A549 treated with ZK216348 at 1 μM for 4 hours (cell line): ENCODE measurements at places on chromosomes 5 and 9. TPM values are rescaled to one million over a fixed set of nuclear protein-coding genes. Genes with fewer than 3 reads are reported as not detected.

PRR7 gene
- total RNA-seq, result 12.4 to 41.6 TPM (median 34.4 TPM) in 5 replicates

AQP7 gene
- total RNA-seq, result 0.36 to 0.95 TPM (median 0.47 TPM) in 5 replicates

IFNB1 gene
- not detected in 5 replicates for total RNA-seq

MLANA gene
- total RNA-seq, result not detected in 5 replicates

LEAP2 gene
- 0.58 to 1.4 TPM (median 1.0 TPM) in 5 replicates for total RNA-seq

C1QTNF2 gene
- total RNA-seq, result 0.09 to 0.29 TPM (median 0.18 TPM) in 4 of 5 replicates, not detected in the other

PCDHGB4 gene
- 0.74 to 1.1 TPM (median 0.90 TPM) in 5 replicates for total RNA-seq

RELL2 gene
- total RNA-seq, result 2.2 to 5.2 TPM (median 3.9 TPM) in 5 replicates

SLC34A3 gene
- total RNA-seq, result 0.13 to 0.19 TPM in 2 of 5 replicates, not detected in the others

PCSK5 gene
- 0.74 to 1.3 TPM (median 0.93 TPM) in 5 replicates for total RNA-seq

GGTA1 gene
- not detected in 5 replicates for total RNA-seq

PCDHB13 gene
- total RNA-seq, result 0.06 to 0.20 TPM (median 0.08 TPM) in 4 of 5 replicates, not detected in the other

NUTM2F gene
- not detected in 5 replicates for total RNA-seq

ADAMTS16 gene
- 1.3 to 2.3 TPM (median 1.4 TPM) in 5 replicates for total RNA-seq

MTAP gene
- total RNA-seq, result 2.7 to 33.3 TPM (median 5.1 TPM) in 5 replicates

GAS1 gene
- 0.08 to 0.22 TPM (median 0.16 TPM) in 4 of 5 replicates, not detected in the other for total RNA-seq

OTP gene
- 0.07 to 0.16 TPM (median 0.11 TPM) in 5 replicates for total RNA-seq

PCDHA13 gene
- 0.06 to 0.11 TPM (median 0.08 TPM) in 3 of 5 replicates, not detected in the others for total RNA-seq

QRFP gene
- total RNA-seq, result not detected in 5 replicates

GTF3C4 gene
- total RNA-seq, result 15.2 to 20.9 TPM (median 17.4 TPM) in 5 replicates

ARRDC1 gene
- 26.9 to 54.5 TPM (median 45.5 TPM) in 5 replicates for total RNA-seq

TNFAIP8 gene
- 13.0 to 30.1 TPM (median 17.8 TPM) in 5 replicates for total RNA-seq

TAS2R1 gene
- not detected in 5 replicates for total RNA-seq

CCDC171 gene
- total RNA-seq, result 0.31 to 0.59 TPM (median 0.36 TPM) in 5 replicates

CARD6 gene
- 3.2 to 4.2 TPM (median 3.7 TPM) in 5 replicates for total RNA-seq

SOWAHA gene
- total RNA-seq, result 0.06 to 0.12 TPM (median 0.11 TPM) in 5 replicates

DMRT3 gene
- not detected in 5 replicates for total RNA-seq

HSD17B4 gene
- total RNA-seq, result 56.7 to 80.0 TPM (median 72.7 TPM) in 5 replicates

NMUR2 gene
- 0.11 to 0.13 TPM (median 0.11 TPM) in 4 of 5 replicates, not detected in the other for total RNA-seq

CCDC192 gene
- total RNA-seq, result not detected in 5 replicates

CPLANE1 gene
- total RNA-seq, result 2.9 to 5.2 TPM (median 4.8 TPM) in 5 replicates

BARHL1 gene
- not detected in 5 replicates for total RNA-seq

PPP1R26 gene
- total RNA-seq, result 10.5 to 21.5 TPM (median 20.0 TPM) in 5 replicates

UHRF2 gene
- total RNA-seq, result 19.9 to 33.7 TPM (median 33.5 TPM) in 5 replicates

RUSC2 gene
- total RNA-seq, result 18.2 to 39.9 TPM (median 32.4 TPM) in 5 replicates

PCDHGA8 gene
- total RNA-seq, result 0.02 to 0.06 TPM (median 0.04 TPM) in 3 of 5 replicates, not detected in the others

OR2V1 gene
- total RNA-seq, result not detected in 5 replicates

PDCD1LG2 gene
- 0.19 to 0.33 TPM (median 0.29 TPM) in 5 replicates for total RNA-seq

GM2A gene
- 14.0 to 18.3 TPM (median 17.6 TPM) in 5 replicates for total RNA-seq

FRMPD1 gene
- total RNA-seq, result 0.02 to 0.06 TPM (median 0.04 TPM) in 4 of 5 replicates, not detected in the other

GPX8 gene
- total RNA-seq, result 27.0 to 41.5 TPM (median 36.1 TPM) in 5 replicates

SCGB3A2 gene
- total RNA-seq, result not detected in 5 replicates

OR1Q1 gene
- 0.15 TPM in 1 of 5 replicates, not detected in the others for total RNA-seq

CNTNAP3B gene
- 14.2 to 19.3 TPM (median 16.7 TPM) in 5 replicates for total RNA-seq

GMCL2 gene
- not detected in 5 replicates for total RNA-seq

IFNK gene
- total RNA-seq, result not detected in 5 replicates

PRRX2 gene
- 3.6 to 12.5 TPM (median 11.3 TPM) in 5 replicates for total RNA-seq

C6 gene
- total RNA-seq, result not detected in 5 replicates

RACK1 gene
- total RNA-seq, result 3,202 to 3,645 TPM (median 3,221 TPM) in 5 replicates

CD274 gene
- 1.2 to 2.7 TPM (median 1.8 TPM) in 5 replicates for total RNA-seq

CAAP1 gene
- 19.0 to 24.7 TPM (median 20.2 TPM) in 5 replicates for total RNA-seq

GRIN3A gene
- not detected in 5 replicates for total RNA-seq

IFNA13 gene
- total RNA-seq, result not detected in 5 replicates

GLRA1 gene
- not detected in 5 replicates for total RNA-seq

EXD3 gene
- 2.5 to 6.8 TPM (median 6.4 TPM) in 5 replicates for total RNA-seq
